ENCODE measurements at places on chromosomes 11 and 22. TPM values are rescaled to one million over a fixed set of nuclear protein-coding genes. Genes with fewer than 3 reads are reported as not detected.

Gene CCDC87
- total RNA-seq = 14.4 TPM

Gene APOL4
- 4.3 TPM for total RNA-seq

- H3K4me3 ChIP-seq = no peak overlapping the region
- H3K27me3 ChIP-seq = no peaks in the 10 kb centered on the region
- H3K36me3 ChIP-seq = no peaks in the 10 kb centered on the region
- DNase-seq = no peak
- H3K27ac ChIP-seq = no peak overlapping the region
Observed at GRCh38 chr22:44475706-44476105, 22.3 kb downstream of the RTL6 start.

DNA sequence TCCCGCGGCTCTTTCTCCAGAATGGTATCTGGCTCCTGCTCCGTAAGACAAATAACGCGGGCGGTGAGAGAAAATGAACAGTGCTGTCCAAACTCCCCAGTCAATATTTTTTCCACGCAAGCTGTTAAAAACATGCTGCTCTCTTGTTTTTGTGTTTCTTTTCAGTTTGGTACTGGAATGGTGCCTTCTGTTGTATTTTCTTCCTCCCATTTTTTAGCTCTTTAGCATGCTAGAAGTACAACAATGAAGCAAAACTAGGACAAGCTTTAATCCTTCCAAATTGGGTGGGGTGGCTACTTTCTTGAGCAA, 599 bp upstream of the PPP2R1B start:
- no peak for DNase-seq
- peaks cover 17% of the 10 kb centered on the region for H3K4me1 ChIP-seq
- H3K4me3 ChIP-seq = peak overlapping the region; percentile 97
- peak overlapping the region; percentile 83 for H3K27ac ChIP-seq
- no peaks in the 10 kb centered on the region for H3K36me3 ChIP-seq
- H3K27me3 ChIP-seq = no peaks in the 10 kb centered on the region

GRCh38 chr11:9266926-9267325, 1.8 kb upstream of the DENND5A start:
- no peak for DNase-seq
- H3K4me1 ChIP-seq = peaks cover 4% of the 10 kb centered on the region
- H3K4me3 ChIP-seq = no peak overlapping the region

- H3K27me3 ChIP-seq = no peaks in the 10 kb centered on the region
- no peaks in the 10 kb centered on the region for H3K4me1 ChIP-seq
- no peak overlapping the region for H3K27ac ChIP-seq
- H3K36me3 ChIP-seq = no peaks in the 10 kb centered on the region
- no peak for DNase-seq
Observed at GRCh38 chr11:117427356-117427874, 99.8 kb downstream of the CEP164 start.

GRCh38 chr22:39482768-39483167, 19.3 kb upstream of the MIEF1 start:
- no peaks in the 10 kb centered on the region for H3K27me3 ChIP-seq
- H3K4me3 ChIP-seq = no peak overlapping the region
- no peaks in the 10 kb centered on the region for H3K36me3 ChIP-seq
- H3K4me1 ChIP-seq = peaks cover 6% of the 10 kb centered on the region

GRCh38 chr11:106398502-106399075, 321.1 kb downstream of the AASDHPPT start:
- H3K27ac ChIP-seq = no peak overlapping the region
- no peaks in the 10 kb centered on the region for H3K36me3 ChIP-seq
- no peak overlapping the region for H3K4me3 ChIP-seq
- no peaks in the 10 kb centered on the region for H3K4me1 ChIP-seq
- no peak for DNase-seq
- no peaks in the 10 kb centered on the region for H3K27me3 ChIP-seq

DNA sequence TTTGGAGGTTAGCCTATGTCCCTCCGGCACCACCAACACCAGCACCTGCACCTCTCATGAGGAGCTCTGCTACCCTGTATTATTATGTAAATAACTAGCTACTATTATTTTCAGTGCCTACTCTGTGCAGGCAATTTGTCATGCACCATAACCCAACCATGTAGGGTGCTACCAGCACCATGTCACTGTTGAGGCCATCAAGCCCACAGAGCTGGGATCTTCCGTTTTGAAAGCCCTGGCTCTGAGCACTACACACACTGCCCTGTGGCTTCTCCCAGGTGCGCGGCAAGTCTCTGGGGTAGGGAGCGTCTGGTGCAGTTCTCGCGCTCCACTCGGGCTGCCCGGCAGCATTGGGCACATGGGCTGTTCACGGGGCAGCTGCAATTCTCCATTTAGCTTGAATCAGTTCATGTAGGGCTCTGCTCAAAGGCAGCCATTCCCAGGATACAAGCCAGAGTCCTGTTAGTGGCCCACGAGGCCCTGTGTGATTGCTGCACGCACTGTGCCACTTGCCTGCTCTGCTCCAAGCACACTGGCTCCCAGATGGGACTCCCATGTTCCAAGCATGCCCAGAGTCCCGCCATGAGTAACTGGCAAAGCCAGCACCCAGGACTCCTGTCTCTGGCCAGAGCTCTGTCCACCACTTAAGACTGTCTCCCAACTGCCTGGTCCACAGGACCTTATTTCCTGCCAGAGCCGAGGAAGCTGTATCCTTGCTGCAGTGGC, 42.5 kb upstream of the CDON start:
- H3K4me1 ChIP-seq = peaks cover 36% of the 10 kb centered on the region
- no peaks in the 10 kb centered on the region for H3K36me3 ChIP-seq
- no peak overlapping the region for H3K4me3 ChIP-seq
- no peak for DNase-seq

GRCh38 chr11:15275141-15275540, 160.4 kb downstream of the INSC start:
- H3K4me1 ChIP-seq = no peaks in the 10 kb centered on the region
- no peak for DNase-seq
- no peak overlapping the region for H3K4me3 ChIP-seq
- no peak overlapping the region for H3K27ac ChIP-seq

GRCh38 chr22:19350947-19351346, 59.4 kb upstream of the CLTCL1 start:
- H3K27ac ChIP-seq = no peak overlapping the region
- H3K36me3 ChIP-seq = no peaks in the 10 kb centered on the region
- no peak overlapping the region for H3K4me3 ChIP-seq
- no peaks in the 10 kb centered on the region for H3K27me3 ChIP-seq
- no peaks in the 10 kb centered on the region for H3K4me1 ChIP-seq
